ENCODE measurements at places on chromosomes 5 and 9. TPM values are rescaled to one million over a fixed set of nuclear protein-coding genes. Genes with fewer than 3 reads are reported as not detected.
A peak's percentile ranks its signal among the peaks of the same experiment; 100 is the strongest.

FAM153A gene
- not detected for total RNA-seq

PTPRD gene
- 0.18 TPM for total RNA-seq

FBP2 gene
- not detected for total RNA-seq

SEMA5A gene
- 12.5 TPM for total RNA-seq

P4HA2 gene
- 225 TPM for total RNA-seq

ANKRD18B gene
- 13.4 TPM for total RNA-seq

IFNA4 gene
- total RNA-seq = not detected

INSL6 gene
- total RNA-seq = not detected

DNA sequence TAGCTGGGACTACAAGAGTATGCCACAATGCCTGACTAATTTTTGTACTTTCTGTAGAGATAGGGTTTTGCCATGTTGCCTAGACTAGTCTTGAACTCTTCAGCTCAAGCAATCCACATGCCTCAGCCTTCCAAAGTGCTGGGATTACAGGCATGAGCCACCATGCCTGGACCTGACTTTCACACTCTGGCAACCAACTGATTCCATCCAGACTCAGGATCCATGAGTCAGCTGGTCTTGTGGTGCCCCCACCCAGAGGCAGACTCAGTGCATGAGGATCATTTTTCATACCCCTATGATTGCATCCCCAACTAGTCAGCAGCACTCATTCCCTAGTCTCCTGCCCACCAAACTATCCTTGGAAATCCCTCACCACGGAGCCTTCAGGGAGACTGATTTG, 375.9 kb downstream of the ANXA1 start:
- DNase-seq = no peak

DNA sequence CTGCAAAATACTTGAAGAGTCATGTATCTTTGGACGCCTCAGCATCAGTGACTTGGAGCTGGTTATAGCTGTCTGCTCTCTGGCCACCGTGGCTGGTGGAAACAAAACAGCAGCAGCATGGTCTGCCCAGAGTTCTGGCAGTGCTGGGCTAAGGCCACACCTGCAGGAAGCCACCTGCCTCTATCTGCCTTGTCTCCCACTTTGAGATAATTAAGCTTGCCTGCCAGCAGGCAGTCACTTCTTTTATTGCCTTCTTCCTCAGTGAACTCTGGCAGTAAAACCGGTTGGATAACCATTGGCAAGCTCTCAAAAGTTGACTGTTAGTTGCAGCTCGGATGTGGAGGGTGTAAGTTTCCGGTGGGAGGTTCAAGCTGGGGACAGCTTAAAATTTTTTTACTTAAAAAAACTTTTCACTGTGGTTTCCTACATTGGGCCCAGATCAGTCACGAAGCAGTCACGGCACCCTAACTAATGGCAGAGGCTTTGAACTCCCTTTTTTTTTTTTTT, 4.9 kb downstream of the SMIM3 start:
- peak; percentile 89 for DNase-seq

DNA sequence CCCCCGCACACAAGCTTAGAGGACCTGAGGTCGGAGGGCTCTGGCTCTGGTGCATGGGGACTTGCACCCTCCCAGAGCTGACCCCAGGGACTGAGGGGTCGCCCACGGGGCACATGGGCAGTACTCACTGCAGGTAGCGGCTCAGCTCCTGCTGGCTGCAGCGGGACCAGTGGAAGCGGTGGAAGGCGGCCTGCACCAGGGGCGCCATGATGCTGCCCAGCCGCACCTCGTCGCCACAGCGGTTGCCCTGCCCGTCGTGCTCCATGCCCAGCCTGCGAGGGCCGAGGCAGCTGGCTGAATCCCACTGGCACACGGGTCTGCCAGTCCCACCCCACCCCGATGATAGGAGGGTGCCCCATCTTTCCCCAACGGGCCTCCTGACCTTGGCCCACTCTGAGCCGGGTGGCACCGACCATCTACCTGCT, 93.8 kb downstream of the ZNF354C start:
- DNase-seq = no peak

DNA sequence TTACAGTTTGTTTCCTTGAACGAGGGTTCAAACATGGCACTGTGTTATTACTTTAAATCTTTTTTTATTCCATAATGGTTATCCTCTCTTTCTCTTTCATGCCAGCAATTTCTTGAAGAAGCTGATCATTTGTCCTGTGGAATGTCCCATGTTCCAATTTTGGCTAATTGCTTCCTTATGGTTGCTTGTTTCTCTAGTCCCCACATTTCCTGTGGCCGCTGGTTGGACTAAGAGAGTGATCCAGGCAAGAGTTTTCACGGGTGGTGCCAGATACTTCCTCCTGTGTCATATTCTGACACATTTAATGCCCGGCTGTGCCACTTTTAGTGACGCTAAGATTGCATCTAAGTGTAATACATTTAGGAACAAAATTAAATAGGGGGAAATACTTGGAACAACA, 83.8 kb upstream of the FAM169A start:
- no peak for DNase-seq

DNA sequence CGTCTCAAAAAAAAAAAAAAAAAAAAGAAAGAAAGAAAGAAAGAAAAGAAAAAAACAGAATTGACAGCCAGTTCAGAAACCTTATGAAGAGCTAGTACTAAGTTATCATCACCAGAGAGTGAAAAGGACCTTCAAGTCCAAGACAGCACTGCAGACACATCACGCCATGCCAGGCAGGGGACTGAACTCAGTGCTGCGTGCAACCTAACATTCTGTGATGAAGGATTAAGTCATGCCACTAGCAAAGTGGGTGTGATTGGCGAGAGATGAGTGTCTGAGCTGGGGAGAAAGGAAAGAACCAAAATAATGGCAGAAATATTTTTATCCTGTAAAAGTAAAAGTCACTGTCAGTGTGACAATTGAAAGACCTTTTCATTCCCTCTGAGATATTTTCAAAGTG, 54.7 kb downstream of the MAP1B start:
- DNase-seq = no peak

DNA sequence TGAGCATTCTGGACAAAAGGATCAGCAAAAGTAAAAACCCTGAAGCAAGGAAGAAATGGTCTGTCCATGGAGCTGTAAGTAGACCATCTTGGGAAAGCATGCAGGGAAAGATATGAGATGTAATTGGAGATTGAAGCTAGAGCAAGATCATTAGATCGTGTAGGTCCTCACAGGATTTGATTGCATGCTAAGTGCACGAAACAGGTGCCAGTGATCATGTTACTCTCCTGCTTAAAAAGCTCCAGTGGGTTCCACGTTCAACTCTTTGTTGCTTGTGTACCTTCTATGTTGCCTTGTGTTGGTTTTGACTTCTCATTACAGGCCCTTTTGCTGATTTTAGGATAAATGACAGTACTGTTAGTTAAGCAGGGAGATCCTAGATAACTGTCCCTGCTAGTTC, 442.0 kb downstream of the DMRT2 start:
- DNase-seq = no peak

DNA sequence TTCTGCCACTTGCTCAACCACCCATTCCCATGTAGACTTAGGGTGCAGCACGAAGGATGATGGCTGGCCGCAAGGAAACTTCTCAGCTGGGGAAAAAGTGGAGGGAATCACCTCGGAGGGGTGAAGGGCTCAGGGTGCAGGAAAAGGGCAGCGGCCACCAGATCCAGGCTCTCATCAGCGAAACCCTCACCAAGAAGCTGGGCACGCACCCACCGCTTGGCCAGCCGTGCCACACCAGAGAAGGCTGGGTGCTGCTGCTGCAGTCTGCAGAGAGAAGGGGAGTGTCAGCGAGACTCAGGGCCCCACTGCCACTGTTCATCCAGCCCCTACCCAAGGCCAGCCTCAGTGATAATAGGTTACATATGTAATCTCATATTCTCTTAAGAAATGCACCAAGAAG, 8.6 kb downstream of the NOL6 start:
- no peak for DNase-seq

DNA sequence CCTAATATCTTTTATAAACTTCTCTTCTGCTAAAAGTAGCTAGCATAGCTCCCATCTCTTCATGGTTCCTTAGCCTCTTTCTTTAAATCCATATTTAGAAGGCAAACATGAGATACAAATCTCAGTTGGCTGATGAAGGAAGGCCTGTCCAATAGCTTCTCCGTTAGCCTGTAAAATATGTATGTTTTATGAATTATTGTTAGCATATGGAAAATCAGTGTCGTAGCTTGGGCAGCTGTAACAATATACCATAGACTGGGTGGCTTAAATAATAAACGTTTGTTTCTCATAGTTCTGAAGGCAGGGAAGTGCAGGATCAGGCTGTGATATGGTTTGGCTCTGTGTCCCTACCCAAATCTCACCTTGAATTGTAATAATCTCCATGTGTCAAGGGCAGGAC, 63.8 kb downstream of the PBX3 start:
- no peak for DNase-seq

DNA sequence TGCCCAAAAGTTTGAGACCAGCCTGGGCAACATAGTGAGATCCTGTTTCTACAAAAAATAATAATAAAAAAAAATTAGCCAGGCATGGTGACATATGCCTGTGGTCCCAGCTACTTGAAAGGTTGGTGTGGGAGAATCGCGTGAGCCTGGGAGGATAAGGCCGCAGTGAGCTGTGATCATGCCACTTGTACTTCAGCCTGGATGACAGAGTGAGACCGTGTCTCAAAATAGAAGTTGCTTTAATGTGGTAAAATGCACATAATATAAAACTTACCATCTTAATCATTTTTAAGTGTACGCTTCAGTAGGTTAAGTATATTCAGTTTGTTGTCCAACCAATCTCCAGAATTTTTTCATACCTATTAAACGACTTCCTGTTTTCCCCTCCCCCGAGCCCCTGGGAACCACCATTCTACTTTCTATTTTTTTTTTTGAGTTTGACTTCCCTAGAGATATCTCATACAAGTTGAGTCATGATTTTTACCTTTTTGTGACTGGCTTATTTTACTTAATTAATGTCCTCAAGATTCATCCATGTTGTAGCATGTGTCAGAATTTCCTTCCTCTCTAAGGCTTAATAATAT, 120.1 kb upstream of the POC5 start:
- DNase-seq = no peak

DNA sequence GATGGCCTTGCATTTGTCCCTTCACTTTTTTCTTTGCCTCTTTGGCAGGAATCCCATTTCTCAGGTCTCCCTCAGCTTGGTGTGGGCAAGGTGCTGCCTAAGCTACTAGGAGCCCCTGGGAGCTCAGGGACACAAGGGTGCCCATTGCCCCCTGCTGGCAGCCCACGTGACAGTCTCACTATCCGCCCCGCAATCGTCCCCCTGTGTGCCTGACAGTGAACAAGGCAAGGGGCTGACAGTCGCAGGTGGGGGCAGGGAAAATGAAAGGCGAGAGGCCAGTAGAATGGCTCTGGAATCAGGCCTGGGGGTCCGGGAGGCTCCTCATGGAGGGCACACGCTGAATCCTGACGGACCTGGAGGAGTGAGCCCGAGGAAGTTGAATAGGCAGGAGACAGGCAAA, 2.0 kb upstream of the PCDH12 start:
- DNase-seq = no peak

- no peak for DNase-seq
These were observed 609.1 kb upstream of the GRAMD2B start for GRCh38 chr5:125814119-125814518.

GRCh38 chr5:89662499-89662898, 747.1 kb downstream of the CETN3 start:
- DNase-seq = no peak

- DNase-seq = peak; percentile 81
These were observed 64.5 kb downstream of the CEP120 start for GRCh38 chr5:123358751-123359150.

DNA sequence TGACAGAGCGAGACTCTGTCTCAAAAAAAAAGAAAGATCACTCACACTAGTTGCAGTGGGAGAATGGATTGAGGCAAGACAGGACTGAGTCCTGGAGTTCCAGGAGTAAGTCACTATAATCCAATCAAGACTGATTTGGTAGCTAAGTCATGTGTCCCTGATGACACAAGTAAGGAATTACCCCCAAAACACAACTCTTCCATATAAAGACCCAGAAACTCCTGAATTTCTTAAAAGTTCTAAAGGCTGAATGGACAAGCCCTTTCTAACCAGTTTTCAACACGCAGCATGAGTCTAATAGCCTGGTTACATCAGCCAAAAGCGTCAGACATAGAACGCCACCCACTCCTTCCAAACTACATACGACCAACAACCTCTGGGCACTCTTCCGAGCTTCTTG, 2.5 kb downstream of the ZFP62 start:
- no peak for DNase-seq

GRCh38 chr9:137694962-137695875, 76.4 kb downstream of the EHMT1 start:
- no peak for DNase-seq

- DNase-seq = no peak
These were observed 31.5 kb downstream of the TNC start for GRCh38 chr9:115086461-115086860.

DNA sequence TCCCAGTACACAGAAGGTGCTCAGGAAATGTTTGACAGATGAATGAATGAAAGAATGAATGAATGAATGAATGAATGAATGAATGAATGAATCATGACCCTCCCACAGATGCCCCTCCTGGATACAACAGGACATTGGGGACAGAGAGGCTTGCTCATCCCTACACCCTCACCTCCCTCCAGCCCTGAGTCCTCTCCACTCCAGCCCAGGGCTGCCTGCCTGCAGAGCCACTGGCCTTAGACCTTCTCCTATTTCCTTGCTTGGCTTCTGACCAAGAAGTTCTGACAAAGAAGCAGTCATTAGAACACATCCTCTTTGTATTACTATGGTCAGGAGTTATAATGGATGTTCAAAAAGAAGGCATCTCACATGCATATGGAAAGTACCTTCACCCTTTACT, 240.7 kb upstream of the DAPK1 start:
- peak; percentile 44 for DNase-seq

GRCh38 chr5:132281856-132282614, 12.2 kb upstream of the SLC22A4 start:
- no peak for DNase-seq

DNA sequence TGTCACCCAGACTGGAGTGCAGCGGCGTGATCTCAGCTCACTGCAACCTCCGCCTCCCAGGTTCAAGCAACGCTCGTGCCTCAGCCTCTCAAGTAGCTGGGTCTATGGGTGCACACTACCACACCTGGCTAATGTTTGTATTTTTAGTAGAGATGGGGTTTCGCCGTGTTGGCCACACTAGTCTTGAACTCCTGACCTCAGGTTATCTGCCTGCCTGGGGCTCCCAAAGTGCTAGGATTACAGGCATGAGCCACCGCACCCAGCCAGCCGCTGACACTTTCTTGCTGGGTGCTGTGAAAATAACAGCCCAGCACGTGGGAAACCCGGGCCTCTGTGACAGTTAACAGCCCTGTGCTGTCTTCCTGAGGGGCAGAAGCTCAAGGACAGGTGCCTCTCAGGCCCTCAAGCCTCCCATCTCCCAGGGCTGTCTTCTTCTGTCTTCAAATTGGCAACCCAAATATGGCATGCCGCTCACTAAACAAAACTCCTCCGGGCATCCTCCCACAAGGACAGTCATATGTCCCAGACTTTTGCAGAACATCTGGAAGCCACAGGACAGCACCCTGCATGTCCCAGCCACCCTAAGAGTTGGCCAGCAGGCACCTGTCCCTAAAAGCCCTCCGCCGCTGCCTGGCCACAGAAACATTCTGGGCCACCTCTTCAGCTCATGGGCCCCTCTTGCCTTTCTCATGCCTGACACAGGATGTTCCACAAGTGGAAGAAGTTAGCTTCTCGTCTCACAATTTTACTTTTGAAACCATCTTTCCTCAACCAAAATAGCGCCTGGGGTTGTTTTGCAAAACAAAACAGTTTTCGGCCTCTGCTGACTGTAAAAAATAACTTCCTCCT, 233.6 kb downstream of the SYK start:
- no peak for DNase-seq

GRCh38 chr9:37453827-37454226, 11.4 kb downstream of the ZBTB5 start:
- DNase-seq = no peak
